ENCODE measurements at places on chromosomes 2 and 18.

- DNase-seq, result no peak
Measured at GRCh38 chr2:3823748-3824147, 120.4 kb downstream of the DCDC2C start.

DNA sequence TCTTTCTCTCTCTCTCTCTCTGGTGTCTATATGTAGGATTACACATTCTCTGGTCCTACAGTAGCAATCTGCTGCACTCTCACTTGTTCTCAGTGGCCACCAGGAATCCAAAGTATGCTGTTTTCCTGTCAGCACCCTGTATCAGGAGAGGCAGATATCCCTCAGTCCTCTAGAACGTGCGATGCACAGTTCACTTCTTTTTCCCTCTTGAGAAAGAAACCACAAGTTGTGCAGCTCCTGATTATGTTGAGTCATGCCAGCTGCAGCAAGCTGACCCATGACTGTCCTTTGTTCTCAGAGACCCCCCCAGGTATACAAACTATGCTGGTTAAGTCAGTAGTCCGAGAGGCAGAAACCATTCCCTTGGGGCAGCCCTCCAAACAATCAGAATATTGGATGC, 54.6 kb downstream of the LANCL1 start:
- DNase-seq, result no peak

GRCh38 chr2:21317131-21317530, 193.4 kb downstream of the TDRD15 start:
- no peak for DNase-seq

GRCh38 chr2:61582165-61582564, 44.0 kb upstream of the XPO1 start:
- no peak for DNase-seq

DNA sequence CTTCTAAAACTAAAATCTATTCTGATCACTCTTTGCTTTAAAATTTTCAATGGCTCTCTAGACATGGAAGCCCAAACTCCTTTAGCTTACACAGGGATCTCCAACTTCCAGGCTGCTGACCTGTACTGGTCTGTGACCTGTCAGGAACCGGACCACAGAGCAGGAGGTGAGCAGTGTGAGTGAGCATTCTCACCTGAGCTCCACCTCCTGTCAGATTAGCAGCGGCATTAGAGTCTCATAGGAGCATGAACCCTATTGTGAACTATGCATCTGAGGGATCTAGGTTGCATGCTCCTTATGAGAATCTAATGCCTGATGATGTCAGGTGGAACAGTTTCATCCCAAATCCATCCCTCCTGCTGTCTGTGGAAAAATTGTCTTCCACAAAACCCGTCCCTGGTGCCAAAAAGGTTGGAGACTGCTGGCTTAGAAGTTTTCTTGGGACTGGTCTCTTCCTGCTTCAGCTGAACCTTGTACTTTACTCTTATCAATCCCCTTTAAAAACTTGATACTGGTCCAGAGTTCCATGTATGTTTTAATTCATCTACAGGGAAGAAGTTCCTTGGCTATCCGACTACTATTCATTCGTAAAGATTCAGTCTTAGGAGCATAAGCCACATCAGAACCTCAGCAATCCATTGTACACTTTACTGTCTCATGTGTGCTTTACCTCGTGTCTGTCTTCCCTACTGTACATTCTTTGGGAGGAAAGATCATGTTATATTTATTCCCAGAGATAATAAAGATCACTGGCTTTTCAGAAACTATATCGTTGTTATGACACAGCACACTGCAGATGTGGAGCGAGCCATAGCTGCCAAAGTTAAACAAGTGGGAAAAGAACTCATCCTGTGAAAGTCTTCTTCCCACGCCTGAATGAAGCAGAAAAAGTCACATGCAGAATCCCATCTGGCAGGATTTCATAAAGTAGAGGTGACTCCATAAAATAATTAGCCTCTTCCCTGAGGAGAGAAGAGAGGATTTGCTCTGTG, 183.8 kb downstream of the LRATD1 start:
- DNase-seq, result no peak

GRCh38 chr2:207464007-207464406, 65.8 kb upstream of the CREB1 start:
- DNase-seq, result no peak

DNA sequence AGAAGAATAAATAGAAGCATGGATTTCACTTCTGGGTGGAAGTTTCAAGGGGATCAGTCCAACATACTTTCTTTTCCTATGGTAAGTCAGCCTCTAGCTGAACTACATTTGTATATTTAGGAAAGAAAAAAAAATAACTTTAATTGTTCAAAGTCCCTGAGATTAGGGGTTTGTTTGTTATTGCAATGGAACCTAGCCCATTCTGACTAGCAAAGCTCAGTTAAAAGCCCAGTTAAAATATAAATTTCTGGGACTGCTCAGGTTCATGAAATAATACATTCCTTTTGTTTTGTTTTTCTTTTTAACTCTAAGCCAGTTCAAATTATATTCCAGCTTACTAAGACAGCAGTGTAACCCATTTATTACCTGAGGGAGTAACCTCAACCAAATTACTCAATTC, 2069.6 kb upstream of the CELF4 start:
- no peak for DNase-seq

DNA sequence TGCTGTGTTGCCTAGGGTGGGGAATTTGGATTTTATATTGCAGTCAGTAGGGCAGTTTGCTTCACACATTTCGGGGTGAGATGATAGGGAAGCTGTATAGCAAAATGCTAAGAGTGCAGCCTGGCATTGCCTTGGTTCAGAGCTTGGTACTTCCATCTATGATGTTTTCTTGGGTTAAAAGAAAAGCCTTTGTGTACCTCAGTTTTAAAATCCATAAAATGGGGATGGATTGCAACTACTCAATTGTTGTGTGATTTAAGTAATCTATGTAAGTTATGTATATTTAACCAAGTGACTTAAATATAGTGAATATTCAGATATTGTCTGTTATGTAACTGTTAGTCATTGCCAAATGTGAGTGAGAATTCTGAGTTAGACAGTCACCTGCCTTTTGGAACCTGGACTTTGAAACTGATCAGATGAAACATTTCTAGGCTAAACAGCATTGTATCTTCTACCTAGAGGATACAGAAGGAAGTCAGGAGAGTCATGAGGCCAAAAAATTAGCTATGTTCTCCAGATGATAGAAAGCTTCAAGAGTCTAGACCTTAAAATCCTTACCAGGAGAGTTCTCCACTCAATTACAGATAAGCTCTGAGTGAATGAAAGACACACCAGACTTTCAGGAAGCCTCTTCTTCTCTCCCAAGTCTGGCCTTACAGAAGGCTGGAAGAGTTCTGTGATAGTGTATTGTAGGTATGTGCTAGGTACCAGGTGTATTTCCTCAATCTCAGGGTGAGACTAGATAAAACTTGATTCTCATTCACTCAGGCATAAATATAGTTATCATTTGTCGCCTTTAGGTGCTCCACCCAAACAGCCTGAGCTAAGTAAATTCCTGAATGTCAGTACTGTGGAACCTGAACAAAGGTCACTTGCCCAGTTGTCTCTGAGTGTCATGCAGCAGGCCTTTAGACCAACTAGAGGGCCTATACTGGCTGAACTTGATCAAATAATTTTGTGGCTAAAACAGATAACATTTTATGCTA, 7.5 kb downstream of the RIOK3 start:
- no peak for DNase-seq

- no peak for DNase-seq
Measured at GRCh38 chr2:224041554-224041953, 2.5 kb upstream of the SERPINE2 start.

- DNase-seq, result no peak
Measured at GRCh38 chr2:182652326-182652725, 63.7 kb upstream of the DNAJC10 start.

DNA sequence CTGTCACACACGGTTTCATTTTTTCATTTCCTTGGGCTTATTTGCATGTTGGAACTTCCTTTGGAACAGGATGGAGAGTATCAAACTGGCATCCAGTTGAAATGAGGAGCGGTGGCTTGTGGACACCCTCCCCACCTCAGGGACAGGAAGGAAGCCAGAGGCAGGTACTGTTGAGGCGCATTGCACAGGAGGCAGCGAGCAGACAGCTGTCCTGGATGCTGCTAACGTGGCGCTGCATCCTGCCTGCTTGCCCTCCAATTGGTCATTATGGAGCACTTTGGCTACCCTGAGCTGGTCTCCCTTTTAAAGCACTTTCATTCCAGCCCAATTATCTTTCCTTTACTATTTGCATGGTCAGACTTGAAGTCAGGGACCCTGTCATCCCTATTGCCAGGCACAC, 80.7 kb upstream of the ITGA4 start:
- DNase-seq, result no peak

DNA sequence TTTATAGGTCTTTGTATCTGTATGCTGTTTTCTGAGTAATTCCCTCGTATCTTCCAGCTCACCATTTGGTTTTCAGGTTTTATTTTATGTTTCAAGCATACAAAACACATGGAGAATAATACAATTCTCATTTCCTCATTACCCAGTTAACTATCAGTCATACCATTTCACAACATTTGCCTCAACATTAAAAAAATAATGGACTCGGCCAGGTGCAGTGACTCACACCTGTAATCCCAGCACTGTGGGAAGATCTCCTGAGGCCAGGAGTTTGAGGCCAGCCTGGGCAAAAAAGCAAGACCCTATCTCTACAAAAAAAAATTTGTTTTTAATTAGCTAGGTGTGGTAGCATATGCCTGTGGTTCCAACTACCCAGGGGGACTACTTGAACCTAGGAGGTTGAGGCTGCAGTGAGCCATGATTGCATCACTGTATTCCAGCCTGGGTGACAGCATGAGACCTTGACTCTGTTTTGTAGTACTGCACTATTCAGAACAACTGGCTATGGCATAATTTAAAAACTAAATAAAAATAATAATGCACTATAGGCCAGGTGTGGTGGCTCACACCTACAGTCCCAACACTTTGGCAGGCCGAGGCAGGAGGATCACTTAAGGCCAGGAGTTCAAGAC, 20.3 kb downstream of the NPC1 start:
- DNase-seq, result no peak

- no peak for DNase-seq
Measured at GRCh38 chr2:204452464-204453023, 92.7 kb upstream of the PARD3B start.

GRCh38 chr2:102283996-102284395, 27.4 kb upstream of the IL1RL1 start:
- DNase-seq, result no peak

- DNase-seq, result no peak
Measured at GRCh38 chr18:73768043-73768442, 379.6 kb downstream of the FBXO15 start.

DNA sequence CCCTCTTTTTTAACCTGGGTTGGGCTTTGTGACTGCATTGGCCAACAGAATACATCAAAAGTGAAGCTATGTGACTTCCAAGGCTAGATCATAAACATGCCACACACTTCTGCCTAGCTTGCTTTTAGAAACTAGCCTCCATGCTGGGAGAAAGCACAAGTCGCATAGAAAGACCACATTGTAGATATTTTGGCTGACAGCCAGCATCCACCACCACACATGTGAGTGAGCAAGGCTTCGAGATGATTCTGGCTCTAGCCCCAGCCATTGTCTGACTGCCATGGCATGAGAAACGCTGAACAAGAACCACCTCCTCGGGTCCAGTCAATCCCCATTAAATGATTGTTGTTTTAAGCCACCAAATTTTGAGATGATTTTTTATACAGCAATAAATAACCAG, 66.8 kb upstream of the STPG4 start:
- no peak for DNase-seq

- no peak for DNase-seq
Measured at GRCh38 chr18:24272229-24272525, 125.4 kb downstream of the OSBPL1A start.

DNA sequence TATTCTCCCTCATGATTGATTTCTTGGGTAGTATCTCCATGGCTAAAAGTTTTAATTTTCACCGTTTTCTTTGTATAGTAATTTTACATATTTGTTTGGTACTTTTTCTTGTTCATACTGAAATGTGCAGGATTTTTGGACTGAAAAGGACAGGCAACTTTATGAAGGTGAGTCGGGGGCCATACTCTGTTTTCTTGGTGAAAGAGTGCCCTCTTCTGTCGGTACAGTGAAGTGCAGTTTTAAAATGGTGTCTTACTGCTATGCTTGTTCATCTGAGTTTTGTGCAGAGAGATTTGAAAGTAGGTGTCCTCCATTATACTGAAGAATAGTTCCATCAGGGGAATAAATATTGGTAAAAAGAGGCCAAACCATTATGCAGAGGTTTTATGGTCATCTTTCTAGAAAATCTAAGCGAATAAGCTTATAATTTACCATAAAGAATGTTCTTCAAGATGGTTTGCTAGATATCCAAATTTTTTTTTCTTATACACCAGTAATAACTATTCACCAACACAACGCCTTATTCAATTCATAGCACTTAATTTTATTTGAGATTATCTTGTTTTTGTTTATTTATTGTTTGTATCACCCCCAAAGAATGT, 8.7 kb upstream of the SERPINB13 start:
- DNase-seq, result no peak

- DNase-seq, result no peak
Measured at GRCh38 chr2:60400462-60401246, 152.8 kb downstream of the BCL11A start.

DNA sequence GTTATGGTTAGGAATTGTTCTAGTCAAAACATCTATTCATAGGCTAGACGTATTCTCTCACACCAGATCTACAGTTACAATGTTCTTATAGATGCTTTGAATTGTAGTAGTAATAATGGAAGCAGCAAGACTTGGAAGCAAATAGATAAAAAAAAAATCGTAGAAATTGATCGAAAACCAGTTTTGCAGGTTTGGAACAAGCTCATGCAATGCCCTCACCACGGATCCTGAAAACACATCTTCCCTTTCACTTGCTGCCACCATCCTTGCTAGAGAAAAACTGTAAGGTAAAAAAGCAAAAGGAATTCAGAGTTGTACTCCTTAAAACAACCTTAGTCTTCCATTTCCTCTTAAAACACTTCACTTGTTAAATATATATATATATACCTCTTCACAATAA, 4.4 kb downstream of the SULT1C4 start:
- DNase-seq, result no peak

All from esophagus squamous epithelium (tissue), 5 donors.